Activated CD4-positive, CD25-positive, alpha-beta regulatory T cell (primary cell): ENCODE measurements at places on chromosomes 5 and 9.

- no peak for DNase-seq
These were observed 14.5 kb downstream of the TLR4 start for GRCh38 chr9:117718701-117719100.

GRCh38 chr9:107631788-107632187 lies 142.2 kb upstream of the KLF4 start:
- DNase-seq: no peak

DNA sequence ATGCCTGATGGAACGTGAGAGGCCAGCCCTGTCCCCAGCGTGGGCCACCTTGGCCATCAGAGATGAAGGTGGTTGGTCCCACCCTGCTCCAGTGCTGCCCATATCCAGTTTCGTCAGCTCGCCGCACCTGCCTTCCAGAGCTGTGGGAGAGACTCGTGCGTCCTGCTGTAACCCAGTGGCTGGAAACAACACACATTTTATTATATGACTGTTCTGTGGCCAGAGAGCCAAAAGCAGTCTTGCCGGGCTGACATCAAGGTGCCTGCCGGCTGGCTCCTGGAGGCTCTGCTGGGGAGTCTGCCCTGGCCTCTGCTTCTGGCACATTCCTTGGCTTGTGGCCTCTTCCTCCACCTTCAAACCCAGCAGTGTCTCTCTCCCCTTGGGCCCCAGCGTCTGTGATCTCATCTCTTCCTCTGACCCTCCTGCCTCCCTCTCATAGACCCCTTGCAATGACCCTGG lies 94.7 kb downstream of the RXRA start:
- no peak for DNase-seq

DNA sequence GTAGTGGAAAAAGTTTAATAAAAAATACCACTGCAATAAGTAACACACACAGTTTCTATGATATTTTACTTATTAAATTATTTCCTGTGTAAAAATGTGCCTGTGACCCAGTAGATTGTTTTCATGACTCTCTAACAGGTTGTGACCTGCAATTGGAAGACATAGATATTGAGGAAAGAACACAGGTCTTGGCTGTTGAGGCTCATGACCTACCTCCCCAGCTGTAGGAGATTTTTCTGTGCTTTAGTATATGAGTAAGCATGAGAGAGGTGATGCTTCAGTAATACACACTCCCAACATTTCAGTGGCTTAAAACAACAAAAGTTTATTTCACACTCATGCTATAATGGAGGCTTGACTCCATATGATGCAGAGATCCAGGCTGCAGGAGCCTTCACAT lies 47.3 kb upstream of the TNC start:
- no peak for DNase-seq

DNA sequence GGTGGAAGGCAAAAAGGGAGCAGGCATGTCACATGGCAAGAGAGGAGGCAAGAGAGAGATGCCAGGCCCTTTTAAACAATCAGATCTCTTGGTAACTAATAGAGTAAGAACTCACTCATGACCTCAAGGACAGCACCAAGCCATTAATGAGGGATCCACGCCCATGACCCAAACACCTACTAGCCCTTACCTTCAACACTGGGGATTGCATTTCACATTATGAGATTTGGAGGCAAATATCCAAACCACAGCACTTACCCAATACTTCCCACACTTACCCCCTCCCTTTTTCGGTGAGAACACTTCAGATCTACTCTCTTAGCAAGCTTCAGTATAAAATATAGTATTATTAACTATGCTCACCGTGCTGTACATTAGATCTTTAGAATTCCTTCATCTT lies 41.9 kb downstream of the ZNF354A start:
- no peak for DNase-seq

DNA sequence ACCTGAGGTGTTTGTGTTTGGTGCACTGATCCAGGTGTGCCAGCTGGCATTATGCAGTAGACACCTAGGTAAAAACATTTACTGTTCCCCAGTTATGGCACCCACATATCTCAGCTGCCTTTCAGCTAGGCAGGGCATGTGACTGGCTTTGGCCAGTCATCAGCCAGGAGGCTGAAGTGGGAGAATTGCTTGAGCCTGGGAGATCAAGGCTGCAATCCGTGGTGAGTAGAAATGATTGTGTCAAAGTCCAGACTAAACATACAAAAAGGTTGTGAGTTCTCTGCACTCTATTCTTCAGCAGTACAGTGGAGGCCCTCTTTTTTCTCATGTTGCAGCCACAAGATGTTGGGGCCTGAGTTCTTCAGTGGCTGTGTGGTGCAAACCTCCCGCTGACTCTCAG lies 3.2 kb upstream of the FBLL1 start:
- no peak for DNase-seq

DNA sequence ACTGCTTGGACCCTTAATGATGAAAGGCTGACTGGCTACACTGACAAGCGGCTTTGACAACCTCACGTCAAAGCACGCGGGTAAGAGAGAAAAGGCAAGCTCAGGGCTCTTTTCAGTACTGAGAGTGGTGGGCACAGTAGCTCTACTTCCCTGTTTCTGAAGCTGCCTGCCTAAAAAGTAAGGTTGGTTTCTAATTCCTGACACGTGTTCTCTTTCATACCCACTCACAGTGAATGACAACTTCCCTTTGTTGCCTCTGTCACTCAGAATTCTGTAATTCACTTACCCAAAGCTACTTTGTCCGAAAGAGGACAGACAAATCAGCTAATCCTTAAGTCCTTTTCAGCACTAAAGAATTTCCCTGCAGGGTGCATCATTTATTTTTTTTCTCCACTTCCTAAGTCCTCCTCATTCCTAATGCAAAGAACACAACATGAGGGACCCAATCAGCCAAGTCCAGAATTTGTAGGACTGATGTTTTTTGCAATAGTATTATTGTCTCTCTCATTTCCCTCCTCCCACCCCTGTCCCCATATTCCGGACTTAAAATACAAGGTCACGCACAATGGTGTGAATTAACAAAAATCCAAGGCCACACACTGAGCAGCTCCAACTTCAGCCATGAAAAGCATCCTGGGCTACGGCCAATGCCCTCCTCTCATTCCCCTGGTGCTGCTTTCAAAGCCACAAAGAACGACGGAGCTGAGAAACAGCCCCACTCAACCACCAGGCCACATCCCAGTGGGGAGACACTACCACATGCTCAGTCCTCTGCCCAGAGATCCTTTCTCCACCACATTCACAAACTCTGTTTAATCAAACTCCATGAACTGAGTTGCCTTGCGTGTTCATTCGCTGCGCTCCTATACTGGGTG lies 221.0 kb downstream of the TSSK1B start:
- DNase-seq: no peak

GRCh38 chr5:41735213-41735612 lies 135.0 kb downstream of the OXCT1 start:
- DNase-seq: no peak

DNA sequence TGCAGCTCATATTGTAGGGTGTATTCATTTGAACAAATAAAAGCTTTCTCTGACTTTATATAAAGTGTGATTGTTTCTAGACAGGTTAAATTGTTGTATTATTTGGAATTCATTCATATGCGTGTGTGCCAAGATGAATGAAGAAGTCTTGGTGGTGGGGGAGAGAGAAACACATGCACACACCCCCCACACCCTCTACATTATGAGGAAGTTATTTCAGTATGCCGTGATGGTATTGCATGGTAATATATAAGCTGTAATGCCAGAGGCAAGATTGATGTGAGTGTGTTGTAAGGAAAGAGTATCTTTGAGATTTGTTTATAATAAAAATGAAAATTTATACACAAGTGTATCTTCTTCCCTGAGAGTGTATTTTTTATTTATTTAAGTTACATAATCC lies 71.0 kb downstream of the IPO11 start:
- no peak for DNase-seq

DNA sequence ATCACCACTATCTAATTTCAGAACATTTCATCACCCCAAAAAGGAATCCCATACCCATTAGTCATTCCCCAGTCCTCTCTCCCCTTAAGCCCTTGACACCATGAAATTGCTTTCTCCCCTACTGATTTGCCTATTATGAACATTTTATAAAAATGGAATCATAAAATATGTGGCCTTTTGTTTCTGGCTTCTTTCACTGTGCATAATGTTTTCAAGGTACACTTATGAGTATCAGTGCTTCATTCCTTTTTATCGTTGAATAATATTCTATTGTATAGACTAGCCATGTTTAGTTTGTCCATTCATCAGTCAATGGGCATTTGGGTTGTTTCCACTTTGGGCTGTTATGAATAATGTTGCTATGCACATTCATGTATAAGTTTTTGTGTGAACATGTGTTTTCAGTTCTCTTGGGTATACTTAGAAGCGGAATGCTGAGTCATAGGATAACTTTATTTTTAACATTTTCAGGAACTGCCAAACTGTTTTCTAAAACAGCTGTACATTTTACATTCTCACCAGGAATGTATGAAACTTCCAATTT lies 40.4 kb upstream of the FGF1 start:
- no peak for DNase-seq

- no peak for DNase-seq
These were observed 222.8 kb upstream of the MSX2 start for GRCh38 chr5:174501461-174502069.

DNA sequence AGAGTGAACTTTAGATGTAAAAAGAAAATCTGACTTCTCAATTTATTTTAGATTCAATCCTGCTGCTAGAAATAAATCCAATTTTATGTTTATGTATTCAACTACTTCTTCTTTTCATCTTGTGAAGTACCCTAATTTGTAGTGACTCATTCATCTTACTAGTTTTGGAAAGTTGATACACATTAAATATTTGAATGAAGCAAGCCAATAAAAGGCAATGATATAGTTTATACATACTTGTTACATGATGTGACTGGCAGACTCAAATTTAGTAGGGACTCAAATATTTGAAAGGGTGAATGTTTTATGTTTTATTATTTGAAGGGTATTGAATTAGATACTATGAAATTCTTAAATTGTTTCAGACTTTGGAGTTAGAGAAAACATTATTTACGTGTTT lies 34.7 kb downstream of the CSNK1G3 start:
- DNase-seq: no peak

- no peak for DNase-seq
These were observed 131.2 kb upstream of the LMX1B start for GRCh38 chr9:126482361-126483044.

GRCh38 chr9:109454041-109454440 lies 44.1 kb downstream of the PTPN3 start:
- DNase-seq: no peak

GRCh38 chr5:38581597-38581996 lies 25.2 kb upstream of the LIFR start:
- no peak for DNase-seq

GRCh38 chr9:2198956-2199635 lies 183.9 kb downstream of the SMARCA2 start:
- DNase-seq: no peak

GRCh38 chr9:81411961-81412360 lies 277.4 kb downstream of the TLE1 start:
- DNase-seq: no peak

DNA sequence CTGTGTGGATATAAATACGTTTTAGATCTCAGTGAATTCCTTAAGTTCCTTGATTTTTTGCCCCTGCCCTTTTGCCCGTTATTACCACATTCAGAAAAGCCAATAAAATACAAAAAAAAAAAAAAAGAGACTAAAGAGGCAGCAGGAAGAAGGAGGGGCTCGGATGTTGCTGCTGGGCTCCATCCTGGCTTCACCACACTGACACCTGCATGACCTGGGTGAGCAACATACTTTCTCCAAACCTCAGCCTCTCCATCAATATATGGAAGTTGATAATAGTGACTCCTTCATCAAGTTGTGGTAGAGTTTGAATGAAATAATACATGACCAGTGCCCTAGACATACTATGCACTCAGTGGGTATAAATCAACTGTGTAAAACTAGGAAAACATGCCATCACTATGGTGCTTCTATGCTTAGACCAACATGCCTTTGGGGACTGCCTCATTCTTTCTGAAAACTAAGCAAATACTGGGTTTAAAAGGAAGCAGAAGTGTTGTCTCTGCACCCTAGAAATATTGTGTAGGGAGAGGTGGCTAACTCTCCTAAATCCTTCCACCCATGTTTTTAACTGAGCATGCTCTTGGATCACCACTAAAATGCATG lies 243.0 kb downstream of the PIK3R1 start:
- DNase-seq: no peak

GRCh38 chr5:178388386-178389025 lies 155.9 kb upstream of the PHYKPL start:
- no peak for DNase-seq

GRCh38 chr9:92679413-92680165 lies 9.7 kb upstream of the IPPK start:
- no peak for DNase-seq

GRCh38 chr5:36177715-36178523 lies 26.0 kb downstream of the SKP2 start:
- no peak for DNase-seq

GRCh38 chr5:10731913-10732312 lies 29.1 kb downstream of the DAP start:
- no peak for DNase-seq

DNA sequence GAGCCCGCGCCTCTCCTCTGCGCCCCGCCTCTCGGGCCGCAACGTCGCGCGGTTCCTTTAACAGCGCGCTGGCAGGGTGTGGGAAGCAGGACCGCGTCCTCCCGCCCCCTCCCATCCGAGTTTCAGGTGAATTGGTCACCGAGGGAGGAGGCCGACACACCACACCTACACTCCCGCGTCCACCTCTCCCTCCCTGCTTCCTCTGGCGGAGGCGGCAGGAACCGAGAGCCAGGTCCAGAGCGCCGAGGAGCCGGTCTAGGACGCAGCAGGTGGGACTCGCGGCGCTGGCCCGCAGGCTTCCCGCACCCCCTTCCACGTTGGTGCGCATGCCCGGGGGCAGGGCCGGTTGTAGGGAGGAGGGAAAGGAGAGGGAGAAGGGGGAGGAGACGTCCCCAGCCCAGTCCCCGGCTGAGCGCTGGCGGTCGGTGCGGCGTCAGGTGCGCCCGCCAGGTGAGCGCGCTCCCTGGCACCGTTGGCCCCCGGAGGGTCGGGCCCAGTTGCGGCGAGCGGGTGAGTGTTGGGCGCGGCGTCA lies at the start of gene OCLN:
Gene OCLN (plus strand): TSS at position 400 of the 532 bp plus-strand sequence. CDS start 11,455 bp downstream, outside the sequence.
- DNase-seq: no peak

DNA sequence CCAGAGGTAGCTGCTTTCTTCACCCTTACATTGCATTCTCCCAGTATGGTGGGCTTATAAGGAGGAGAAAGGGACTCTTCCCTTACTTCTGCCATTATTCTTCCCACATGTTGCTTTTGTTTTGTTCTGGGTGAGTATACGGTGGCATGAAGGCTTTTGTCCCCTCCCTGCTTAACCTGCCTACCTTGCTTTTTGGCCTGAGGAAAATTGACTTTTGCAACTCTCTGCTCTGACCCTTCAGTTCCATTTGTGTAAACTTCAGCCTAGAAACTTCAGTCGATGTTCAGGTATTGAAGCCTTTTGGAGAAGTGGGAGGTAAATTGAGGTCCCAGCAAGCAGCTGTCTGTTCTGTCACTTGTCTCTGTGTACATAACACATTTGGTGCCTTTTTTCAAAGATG lies 110.2 kb downstream of the PCSK1 start:
- no peak for DNase-seq

- DNase-seq: no peak
These were observed 20.0 kb downstream of the APC start for GRCh38 chr5:112757468-112758208.

DNA sequence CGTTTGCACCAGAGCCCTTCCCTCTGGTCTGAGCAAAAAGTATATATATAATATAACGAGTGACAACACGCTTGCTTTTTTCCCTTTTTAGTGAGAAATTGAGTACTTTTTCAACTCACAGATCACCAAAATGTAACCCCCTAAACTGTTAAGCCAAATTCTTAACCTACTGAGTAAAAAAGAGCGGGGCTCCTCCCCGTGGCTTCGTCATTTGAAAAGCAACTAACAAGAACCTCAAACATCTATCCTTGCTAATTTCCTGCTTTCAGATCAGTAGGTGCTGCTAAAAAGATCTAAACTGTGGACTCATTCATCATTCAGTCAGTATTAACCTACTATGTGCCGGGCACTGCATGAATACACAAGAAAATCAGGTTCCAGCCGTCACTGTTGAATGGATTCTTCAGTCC lies 1.0 kb upstream of the PTBP3 start:
- DNase-seq: no peak
